ENCODE measurements at places on chromosomes 1 and 21.
A peak's percentile ranks its signal among the peaks of the same experiment; 100 is the strongest.

GRCh38 chr1:168065506-168065905, 71.2 kb downstream of the GPR161 start:
- DNase-seq: no peak

DNA sequence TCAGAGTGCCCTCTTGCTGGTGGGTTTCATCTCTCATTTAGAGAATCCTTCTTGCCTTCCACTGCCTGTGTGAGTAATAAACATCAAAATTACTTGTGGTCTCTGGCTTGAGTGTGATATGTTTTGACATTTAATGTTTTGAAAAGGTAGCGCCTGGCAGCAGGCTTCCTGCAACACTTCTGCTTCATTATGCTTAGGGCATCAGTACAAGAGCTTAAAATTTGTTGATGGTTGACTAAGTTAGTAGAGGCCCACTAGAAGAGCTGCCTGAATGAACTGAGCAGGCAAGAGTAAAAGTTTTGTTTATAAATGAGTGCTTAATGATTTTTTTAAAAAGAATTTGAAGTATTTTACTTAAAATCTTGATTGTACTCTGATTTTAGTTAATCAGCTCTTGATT, 6.4 kb upstream of the RPE65 start:
- no peak for DNase-seq

GRCh38 chr1:41537251-41537650, 52.8 kb upstream of the EDN2 start:
- no peak for DNase-seq

GRCh38 chr1:243256590-243256989, 749 bp downstream of the SDCCAG8 start:
- DNase-seq: peak; percentile 15

GRCh38 chr1:83508485-83509151, 490.3 kb downstream of the TTLL7 start:
- DNase-seq: no peak

DNA sequence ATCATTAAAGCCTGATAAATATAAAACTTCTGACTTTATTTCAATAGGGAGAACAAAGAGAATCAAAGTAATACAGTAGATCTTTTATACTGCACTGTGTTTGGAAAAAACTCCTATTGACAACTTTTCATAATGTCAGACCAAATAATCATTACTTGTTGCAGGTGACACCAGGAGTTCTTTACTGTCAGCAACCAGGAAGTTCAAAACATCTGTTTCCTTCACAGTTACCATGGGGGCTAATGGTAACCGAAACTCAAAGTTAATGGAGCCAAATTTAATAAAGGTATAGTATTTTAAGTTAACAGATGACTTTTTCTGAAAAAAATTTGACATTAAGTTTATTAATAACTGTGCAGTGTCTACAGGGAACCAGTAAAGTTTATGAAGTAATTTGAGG, 10.6 kb downstream of the EFCAB7 start:
- DNase-seq: no peak

GRCh38 chr1:229229137-229229720, 41.7 kb upstream of the RAB4A start:
- peak; percentile 91 for DNase-seq

GRCh38 chr1:200530623-200531261, 89.8 kb downstream of the KIF14 start:
- DNase-seq: no peak

DNA sequence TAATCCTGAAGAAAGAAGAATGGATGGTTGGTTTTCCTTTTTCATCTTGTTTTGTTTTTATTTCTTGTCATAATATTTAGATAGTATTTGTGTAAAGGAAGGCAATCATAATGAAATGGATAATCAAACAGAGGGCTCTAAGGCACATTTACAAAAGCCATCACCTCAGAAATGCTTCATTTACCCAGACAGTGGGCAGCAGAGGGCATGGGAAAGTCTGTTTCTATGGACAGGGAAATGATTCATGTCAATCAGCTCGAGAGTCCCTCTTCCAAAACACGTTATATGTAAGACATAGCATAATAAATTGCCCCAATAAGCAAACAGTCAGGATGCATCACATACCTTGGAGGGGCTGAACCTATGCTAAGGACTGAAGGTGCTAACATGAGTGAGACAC, 426.1 kb downstream of the PLPP3 start:
- DNase-seq: no peak

DNA sequence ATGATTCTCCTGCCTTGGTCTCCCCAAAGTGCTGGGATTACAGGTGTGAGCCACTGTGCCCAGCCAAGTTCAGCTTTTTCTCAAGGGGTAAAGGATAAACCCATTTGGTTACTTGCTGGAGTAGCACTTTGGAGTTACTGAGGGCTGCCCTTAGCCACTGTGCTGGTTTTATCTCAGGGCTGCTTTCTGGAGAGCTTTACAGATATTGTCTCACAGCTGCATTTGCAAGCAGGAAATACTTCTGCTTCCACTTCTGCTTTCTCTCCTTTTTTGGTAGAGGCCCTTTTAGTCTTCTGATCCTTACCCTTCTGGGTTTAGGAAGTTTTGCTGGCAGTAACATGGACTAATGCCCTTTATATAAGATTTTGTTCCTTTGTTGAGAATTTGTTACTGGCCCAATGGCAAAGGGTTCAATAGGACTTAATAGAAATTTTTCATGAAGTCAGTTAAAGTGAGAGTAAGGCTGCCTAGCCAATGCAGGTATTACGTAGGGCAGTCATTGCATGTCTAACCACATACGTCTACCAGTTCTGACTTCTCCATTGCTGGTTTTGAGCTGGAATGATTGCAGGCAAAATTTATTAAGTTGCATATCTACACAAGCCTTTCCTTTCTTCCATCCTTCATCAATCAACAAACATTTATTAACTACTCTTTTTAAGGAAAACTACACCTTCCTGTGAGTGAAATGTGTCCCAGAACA, 24.4 kb downstream of the CAP1 start:
- DNase-seq: no peak

DNA sequence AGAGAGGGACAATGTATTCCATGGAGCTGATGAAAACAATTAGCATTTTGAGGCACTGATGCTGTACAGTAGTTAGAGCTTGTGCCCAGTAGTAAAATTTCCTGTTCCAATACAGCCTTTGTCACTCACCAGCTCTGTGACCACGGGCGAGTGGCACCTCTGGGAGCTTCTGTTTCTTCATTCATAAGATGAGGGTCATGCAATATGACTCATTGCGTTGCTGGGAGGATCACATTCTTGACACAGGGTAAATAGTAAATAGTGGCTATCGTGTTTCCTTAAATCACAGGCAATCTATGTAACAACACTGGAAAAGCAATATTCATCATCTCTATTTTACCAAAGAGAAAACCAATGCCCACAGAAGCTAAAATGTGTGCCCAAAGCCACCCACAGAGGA, 4.5 kb upstream of the LRRC52 start:
- DNase-seq: peak; percentile 84

DNA sequence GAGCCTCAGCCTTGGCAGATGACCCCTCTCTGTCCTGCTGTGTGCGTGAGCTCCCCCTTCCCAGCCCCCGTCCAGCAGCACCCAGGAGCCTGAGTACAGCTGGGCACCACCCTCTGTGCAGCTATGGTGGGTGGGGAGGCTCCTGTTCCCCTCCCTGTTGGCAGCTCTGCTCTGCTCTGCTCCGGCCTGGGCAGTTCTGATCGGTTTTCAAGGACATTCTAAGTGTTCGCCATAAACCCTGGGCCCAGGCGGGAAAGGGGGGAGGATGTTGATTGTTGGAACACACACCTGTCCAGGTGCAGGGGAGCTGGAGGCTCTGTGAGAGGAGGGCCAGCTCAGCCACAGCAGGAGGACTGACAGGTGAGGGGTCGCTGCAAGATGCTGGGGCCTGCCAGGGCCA, at the start of gene CLCNKB:
Gene CLCNKB (plus strand): TSS at position 262 of the 400 bp plus-strand sequence. CDS start 711 bp downstream, outside the sequence.
- DNase-seq: no peak

DNA sequence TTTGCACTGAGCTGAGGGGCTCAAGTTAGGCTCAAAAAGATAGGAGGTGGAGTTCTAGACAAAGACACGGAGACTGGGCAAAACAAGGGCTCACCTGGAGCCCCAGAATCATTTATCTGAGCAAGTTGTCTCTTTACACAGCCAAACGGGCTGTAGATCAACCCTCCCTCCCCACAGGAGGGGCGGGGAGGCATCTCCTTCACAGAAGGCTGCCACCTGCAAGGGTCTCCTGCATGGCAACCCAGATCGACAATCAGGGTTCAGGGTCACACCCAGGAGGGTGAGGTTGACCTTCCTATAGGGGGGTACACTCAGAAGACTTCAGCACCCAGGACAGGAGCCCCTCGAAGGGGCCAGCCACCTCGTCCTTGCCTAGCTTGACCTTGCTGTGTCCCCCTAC, 84.0 kb downstream of the CD247 start:
- DNase-seq: no peak

- peak; percentile 99 for DNase-seq
These were observed 197.9 kb downstream of the DYRK1A start for GRCh38 chr21:37564341-37564923.

DNA sequence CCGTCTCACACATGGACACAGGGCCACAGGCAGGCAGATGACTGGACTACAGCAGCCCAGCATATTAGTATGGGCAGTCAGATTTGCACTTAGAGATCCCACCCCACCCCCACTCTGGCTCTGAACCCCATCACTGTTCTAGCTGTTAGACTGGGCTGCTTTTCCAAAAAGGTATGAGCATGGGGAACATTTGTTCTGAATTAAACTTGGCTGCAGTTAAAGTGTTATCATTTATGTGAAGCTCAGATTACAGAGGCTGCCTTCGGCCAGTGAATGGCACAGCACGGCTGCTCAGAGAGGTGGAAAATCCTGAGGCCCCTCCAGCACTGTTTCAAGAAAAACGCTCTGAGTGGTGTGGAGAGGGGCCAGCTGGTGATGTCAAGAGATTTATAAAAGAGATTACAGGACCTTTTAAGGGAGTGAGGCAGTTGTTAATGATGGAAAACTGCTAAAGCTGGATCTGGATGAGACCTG, 6.9 kb upstream of the NOS1AP start:
- DNase-seq: no peak

Data from PC-3 (cell line).